Stimulated activated CD4-positive, alpha-beta T cell treated with anti-CD3 and anti-CD28 coated beads, Interleukin-1b, Interleukin-23, amount 100 ng/mL, for 48 hours (primary cell): ENCODE measurements at places on chromosomes 6 and 20.

DNA sequence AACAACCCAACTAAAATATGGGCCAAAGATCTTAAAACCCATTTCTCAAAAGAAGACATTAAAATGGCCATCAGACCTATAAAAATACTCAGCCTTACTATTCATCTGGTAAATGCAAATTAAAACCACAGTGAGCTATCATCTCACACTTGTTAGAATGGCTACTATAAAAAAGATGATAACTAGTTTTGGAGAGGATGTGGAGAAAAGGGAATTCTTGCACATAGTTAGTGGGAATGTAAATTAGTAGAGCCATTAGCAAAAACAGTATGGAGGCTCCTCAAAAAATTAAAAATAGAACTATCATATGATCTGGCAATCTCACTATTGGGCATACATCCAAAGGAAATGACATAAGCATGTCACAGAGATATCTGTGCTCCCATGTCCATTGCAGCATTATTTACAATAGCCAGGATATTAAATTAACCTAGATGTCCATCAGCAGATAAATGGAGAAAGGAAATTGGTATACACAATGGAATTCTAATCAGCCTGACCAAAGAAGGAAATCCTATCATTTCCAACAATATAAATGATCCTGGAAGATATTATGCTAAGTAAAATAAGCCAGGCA lies 2.9 kb downstream of the SIRPB1 start:
- DNase-seq = no peak

- DNase-seq = no peak
Observed at GRCh38 chr6:75333676-75334200, 49.1 kb upstream of the TMEM30A start.

GRCh38 chr20:44702776-44703175 lies 12.4 kb upstream of the CCN5 start:
- DNase-seq = no peak

- no peak for DNase-seq
Observed at GRCh38 chr20:31630187-31630790, 7.4 kb upstream of the COX4I2 start.

DNA sequence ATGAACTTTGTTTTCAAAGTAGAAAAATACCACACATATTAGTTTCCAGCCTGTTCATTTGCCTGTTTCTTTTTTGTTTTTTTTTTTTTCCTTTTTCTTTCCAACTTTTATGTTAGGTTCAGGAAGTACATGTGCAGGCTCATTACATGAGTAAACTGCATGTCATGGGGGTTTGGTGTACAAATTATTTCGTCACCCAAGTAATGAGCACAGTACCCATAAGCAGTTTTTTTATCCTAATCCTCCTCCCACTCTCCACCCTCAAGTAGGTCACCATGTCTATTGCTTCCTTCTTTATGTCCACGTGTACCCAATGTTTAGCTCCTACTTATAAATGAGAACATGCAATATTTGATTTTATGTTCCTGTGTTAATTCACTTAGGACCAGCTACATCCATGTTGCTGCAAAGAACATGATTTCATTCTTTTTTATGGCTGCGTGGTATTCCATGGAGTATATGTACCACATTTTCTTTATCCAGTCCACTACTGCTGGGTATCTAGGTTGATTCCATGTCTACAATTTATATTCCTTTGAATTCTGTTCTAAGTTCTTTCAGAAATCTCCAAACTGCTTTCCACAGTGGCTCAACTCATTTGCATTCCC lies 31.8 kb downstream of the SNX14 start:
- DNase-seq = no peak

DNA sequence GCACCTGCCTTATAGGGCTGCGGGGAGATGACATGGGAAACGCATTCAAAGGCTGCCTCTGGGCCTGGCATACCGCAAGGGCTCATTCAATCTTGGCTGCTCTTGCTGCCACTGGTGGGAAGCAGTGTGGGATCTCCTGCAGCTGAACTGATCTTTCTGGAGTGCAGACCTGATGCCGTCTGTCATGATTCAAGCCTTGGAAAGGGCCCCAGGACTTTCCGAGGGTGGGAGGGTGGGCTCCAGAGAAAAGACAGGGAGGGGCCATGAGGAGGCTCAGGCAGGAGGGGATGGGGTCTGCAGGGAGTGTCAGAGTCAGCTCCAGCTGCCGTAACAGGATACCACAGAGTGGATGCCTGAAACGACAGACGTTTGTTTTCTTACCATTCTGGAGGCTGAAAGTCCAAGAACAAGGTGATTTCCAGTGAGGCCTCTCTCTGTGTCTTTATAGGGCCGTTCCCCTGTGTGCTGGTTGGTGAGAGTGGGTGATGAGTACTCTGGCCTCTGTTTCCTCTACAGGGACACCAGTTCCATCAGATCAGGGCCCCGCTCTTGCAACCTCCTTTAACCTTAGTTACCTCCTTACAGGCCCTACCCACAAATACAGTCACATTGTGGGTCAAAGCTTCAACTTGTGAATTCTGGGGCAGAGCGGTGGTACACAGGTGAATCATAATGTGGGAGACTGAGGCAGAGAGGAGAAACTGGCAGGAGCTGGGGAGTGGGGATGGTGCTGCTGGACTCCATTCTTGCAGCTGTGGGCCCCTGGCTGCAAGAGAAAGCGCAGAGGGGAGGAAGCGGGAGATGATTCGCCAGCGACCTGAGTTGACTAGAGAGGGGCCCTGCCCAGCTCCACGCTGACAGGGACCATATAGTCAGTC lies 148.4 kb downstream of the SYCP2 start:
- no peak for DNase-seq

DNA sequence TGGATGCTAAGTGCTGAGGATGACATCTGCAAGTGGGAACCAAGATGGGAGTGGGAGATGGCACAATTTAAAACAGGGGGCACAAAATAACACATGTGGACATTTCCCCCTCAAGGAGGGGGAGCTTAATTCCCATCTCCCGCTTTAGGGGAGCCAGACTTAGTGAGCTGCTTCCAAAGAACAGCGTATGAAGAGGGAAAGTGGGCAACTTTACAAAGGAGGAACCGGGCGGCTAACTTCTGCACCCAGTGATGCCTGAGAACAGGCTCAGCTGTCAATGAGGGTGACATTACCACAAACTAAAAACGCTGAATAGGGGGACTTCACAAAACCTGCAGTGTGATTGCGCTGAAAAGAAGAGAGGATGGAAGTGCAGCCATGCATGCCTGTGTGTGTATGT lies 95.5 kb upstream of the NXT1 start:
- DNase-seq = no peak

DNA sequence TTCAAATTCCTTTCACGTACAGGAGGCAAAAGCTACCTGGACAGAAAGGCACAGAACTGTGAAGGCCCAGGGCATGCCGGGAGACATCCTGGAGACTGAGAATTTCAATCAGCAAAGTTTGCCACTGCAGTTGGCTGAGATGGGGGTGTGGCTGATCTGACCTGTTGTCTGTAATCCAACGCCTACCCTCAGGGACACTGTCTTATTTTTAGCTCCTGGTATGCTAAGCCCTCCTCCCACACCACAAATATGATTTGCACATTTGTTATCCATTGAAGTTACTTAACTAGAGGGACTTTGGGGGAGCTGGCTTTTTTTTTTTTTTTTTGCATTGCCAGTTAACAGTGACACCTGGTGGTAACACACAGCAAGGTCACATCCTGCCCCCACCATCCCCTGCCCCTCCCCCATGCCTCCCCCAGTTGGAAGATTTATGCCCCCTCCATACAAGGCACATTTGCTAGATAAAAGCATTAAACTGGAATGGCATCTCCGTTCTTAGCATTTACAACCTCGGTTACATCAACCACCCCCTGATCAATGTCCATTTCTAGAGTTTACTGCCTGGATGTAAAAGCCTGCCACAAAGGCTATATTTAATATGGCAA lies 40.4 kb downstream of the TTI1 start:
- no peak for DNase-seq

DNA sequence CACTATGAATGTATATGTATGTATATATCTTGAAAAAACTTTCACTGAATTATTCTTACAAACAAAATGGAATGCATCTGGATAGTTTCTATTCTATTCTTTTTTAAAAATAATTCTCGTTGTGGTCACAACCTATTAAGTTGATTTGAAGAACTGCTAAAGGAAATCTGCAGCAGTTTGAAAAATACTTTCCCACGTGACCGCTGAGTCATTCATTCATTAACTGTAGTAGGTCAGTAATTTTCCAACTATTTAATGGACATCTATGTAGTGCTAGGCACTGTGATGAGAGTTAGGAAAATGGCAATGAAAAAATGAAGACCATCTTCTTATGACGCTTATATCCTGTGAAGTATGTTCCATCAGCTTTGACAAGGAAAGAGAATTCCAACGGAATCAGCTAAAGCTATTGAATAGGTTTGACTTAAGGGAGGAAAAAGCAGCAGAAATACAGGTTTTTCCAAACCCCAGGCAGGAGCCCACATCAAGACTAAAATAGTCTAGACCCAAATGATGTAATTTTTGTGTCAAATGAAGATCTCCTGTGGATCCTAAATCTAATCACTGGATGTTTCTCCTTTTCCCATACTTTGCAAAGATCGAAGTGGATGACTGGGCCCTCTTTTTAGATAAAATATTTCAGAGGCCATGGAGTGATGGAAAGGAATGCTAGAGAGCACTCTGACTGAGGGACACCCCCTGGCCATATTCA lies 4.1 kb upstream of the EFHC1 start:
- no peak for DNase-seq

DNA sequence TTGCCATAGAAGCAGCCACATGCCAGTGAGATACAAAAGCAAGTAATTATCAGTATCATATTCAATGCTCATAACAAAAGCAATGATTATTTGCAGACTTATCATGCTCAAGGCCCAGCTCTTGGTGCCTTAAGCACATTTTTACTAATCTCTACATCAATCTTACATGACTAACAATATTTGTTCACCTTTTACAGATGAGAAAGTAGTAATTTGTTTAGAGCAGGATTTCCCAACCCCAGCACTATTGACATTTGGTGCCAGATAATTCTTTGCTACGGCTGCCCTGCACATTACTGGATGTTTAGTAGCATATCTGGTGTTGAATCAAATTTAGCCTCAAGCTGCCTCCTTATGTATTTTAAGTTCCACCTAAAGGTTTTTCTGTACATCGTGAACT lies 19.0 kb upstream of the DOK5 start:
- DNase-seq = no peak

DNA sequence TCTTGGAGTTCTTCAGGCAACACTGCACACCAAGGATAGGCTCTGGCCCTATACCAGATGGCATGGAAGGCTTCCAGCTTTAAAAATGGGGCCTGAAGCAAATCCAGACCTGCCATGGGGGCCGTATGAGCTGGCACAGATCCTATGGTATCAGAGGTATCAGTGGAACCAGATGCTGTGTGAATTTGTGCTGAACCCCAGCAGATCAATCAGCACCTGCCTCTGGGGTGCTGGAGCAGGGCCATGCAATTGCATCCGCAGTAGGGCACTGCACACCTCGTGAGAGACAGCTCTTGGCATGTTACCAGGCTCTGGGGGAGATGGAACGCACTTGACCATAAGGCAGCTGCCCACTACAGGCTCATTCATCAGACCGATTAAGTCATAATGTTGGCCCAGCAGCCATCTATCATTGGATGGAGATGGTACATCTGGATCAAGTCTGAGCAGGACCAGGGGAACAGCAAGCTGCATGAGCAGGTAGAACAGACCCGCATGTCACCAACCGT lies 221.5 kb downstream of the MYLK4 start:
- DNase-seq = no peak

DNA sequence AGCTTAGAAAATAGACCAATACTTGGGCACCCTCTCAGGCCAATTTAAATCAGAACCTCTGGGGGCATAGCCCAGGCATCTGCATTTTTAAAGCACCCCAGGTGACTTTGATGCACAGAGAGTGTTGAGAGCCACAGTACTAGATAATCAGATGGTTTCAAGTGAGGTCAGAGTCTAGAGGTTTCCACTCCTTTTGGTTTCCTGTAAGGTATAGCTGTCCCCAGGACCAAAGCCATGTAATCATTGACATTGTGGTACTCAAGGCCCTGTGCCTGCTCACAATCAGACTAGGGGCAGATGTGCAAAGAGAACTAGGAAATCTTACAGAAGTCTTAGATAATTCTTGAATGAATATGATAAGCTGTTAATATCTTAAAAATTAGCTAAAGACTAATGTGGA lies 9.1 kb downstream of the FILIP1 start:
- no peak for DNase-seq

- DNase-seq = no peak
Observed at GRCh38 chr6:91436448-91436847, 849.6 kb upstream of the MAP3K7 start.

- DNase-seq = no peak
Observed at GRCh38 chr20:18363708-18364107, 75.4 kb downstream of the ZNF133 start.

- DNase-seq = no peak
Observed at GRCh38 chr20:4076671-4077070, 61.3 kb upstream of the RNF24 start.

DNA sequence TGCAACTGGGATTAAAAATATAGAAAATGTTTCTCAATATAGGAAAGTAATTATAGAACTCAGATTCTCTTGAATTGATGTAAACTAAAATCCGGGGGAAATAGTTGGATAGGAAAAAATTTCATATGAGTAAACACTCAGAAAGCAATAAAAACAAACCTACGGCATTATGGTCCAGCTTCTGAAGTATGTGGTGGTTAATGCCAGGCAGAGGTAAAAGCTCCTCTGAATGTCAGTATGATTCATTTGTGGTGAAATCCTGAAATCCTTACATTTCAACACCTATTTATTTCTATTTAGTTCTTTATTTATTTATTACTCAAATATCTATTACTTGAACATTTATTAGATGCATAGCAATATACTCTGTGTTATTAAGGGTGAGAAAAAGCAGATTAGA lies 145.1 kb downstream of the RIMS1 start:
- DNase-seq = no peak

DNA sequence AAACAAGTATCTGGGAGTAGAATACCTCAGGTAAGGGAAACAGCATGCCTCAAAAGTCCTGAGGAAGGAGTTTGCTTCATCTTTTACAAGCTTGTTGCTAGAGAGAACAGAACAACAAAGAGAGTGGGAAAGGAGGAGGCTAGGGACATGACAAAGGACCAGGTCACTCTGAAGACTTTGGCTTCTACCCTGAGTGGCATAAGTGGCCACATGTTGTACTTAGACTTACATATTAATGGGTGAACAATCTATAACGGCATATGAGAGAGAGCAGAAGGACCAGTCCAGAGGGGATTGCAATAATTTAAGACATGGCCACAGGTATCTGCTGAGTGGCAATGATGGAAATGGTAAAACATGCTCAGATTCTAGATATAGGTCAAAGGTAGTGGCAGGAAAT lies 668.3 kb upstream of the ADGRB3 start:
- DNase-seq = no peak

DNA sequence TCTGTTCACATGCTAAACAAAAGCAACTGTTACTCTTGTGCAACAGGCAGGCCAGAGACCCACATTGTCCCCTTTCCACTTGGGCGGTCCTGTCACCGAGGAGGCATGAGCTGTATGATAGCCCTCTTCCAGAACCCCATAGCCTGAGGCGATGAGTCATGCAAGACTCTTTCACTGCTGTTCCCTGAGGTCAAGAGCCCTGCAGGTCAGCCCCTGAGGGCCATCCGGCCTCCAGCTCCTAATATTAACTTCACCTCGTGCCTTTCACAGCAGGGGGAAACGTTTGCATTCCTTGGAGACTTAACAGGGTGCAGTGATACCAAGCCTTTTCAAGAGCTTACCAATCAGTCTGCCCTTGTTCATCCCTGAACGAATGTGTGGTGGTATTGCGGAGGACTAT lies 253.3 kb upstream of the ECI2 start:
- DNase-seq = no peak
